B cell (primary cell): ENCODE measurements at places on chromosomes 7 and 10. TPM values are rescaled to one million over a fixed set of nuclear protein-coding genes. Genes with fewer than 3 reads are reported as not detected.

The ADK gene
- polyA plus RNA-seq = 35.4 and 37.2 TPM in 2 replicates

The MARCHF5 gene
- polyA plus RNA-seq = 7.2 and 13.4 TPM in 2 replicates

The NEURL1 gene
- 0.57 and 0.74 TPM in 2 replicates for polyA plus RNA-seq

The MEST gene
- polyA plus RNA-seq = 2.1 and 2.5 TPM in 2 replicates
